Cerebellar nuclear complex (tissue), 1 donor: ENCODE measurements at places on chromosomes 3 and 15.

DNA sequence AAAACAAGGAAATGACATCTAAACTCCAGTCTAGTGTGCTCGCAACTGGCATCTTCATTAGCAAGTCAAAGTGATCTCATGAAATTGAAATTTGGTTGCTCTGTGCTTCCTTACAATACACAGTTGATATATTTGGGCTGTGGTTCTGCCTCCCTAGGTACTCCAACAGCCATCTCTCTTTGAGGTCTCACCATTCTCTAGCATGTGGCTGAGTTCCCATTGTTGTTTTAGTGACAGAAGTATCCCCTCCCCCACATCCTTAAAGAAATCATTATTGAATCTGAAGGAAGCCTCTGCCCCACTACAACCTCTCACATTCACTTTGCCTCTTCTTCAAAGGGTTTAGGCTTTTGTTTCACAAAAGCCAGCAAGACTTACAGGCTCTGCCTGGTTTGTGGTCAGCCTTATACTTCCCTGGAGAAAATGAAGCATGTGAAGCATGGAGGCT is 516.5 kb downstream of the NLGN1 start:
- DNase-seq, result no peak

GRCh38 chr15:76577879-76578512 is 241.4 kb downstream of the ISL2 start:
- no peak for DNase-seq

- DNase-seq, result no peak
These were observed 6.6 kb downstream of the PPCDC start for GRCh38 chr15:75030023-75030413.

DNA sequence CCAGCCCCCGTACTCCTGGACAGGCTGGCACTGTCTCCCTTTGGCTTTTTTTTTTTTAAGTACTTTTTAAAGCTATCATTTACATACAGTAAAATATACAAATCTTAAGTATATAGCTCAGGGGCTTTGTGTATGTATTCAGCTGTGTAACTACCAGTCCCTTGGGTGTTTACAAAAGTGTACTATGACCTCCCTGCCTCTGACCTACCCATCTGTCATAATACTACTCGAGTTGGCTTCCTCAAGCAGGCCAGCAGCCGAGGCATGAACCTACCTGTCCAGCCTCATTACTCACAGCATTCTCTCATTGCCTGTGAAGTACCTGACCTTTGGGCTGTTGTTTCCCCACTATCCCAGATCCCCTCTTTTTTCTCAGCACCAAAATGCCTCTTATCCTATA is 33.2 kb downstream of the ABHD2 start:
- DNase-seq, result no peak

- DNase-seq, result no peak
These were observed 52.5 kb downstream of the CEMIP start for GRCh38 chr15:80831606-80832224.

- DNase-seq, result no peak
These were observed 1255.7 kb downstream of the ZPLD1 start for GRCh38 chr3:103690536-103690935.

DNA sequence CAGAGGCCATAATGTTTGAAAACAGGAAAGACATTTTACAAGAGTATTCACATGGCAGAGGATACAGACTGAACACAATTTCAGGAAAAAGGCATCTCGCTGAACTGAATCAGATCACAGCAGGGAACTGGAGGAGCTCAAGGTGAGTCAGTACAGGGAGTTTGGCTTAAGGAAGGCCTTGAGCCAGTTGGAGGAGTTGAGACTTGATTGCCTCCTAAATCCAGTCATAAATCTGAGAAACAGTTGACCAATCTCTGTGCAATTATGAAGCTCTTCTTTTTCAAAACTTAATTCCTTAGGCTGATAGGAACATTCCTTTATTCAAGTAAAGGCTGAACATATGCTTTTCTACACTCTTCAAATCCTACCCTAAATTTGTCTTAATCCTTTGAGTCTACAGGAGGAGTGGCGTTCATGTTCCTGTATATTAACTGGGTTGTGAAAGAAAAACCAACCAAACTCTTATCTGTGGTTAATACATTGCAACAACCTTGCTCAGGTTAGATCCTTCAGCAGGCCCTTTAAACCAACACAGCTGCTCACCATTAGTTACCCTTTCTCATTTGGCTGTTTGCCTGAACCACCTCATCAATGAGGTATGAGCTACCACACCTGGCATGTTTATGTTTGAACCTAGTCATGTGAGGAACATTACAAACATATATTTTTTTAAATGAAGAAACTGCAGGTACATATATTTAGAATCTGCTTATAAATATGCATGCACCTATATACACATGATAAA is 404.1 kb upstream of the ATP11B start:
- DNase-seq, result no peak

DNA sequence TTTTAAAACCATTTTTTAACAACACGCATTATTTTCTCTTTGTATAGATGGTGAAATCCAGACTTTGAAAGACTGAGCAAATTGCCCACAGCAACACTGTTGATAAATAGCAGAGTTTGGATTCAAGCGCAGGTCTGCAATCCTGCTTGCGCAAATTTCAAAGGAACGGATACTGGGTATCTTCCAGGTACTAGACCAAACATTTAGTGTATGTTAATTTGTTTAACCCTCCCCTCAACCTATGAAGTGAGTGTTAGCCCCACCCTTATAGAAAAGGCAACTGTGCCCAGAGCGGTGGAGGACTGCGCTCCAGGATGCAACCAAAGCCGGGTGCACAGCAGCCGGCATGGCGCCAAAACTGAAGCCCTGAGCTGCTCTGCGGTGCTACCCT is 103.8 kb downstream of the CPN2 start:
- no peak for DNase-seq

- DNase-seq, result no peak
These were observed 26.7 kb downstream of the SLC2A2 start for GRCh38 chr3:170999737-171000242.

DNA sequence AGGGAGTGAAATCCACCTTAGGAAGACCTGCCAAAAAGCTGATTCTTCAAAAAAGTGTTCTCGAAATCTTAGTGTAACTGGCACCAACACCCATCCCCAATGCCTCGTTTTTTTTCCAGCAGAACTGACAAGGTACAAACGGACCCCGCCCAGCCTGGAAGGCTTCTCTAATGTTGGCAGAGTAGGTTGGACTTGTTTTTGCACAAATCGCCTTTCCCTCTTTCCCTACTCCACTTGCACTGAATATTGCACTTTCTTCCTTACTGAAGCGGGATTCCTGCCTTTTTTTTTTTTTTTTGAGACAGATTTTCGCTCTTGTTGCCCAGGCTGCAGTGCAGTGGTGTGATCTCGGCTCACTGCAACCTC is 544 bp upstream of the TIMMDC1 start:
- no peak for DNase-seq

GRCh38 chr3:108137460-108137814 is 46.6 kb upstream of the CD47 start:
- no peak for DNase-seq

GRCh38 chr3:155805204-155805801 is 775 bp downstream of the C3orf33 start:
- DNase-seq, result no peak

- DNase-seq, result no peak
These were observed 100.6 kb upstream of the ATP11B start for GRCh38 chr3:182692695-182693094.

GRCh38 chr15:89472785-89473256 is 23.6 kb downstream of the RHCG start:
- no peak for DNase-seq

DNA sequence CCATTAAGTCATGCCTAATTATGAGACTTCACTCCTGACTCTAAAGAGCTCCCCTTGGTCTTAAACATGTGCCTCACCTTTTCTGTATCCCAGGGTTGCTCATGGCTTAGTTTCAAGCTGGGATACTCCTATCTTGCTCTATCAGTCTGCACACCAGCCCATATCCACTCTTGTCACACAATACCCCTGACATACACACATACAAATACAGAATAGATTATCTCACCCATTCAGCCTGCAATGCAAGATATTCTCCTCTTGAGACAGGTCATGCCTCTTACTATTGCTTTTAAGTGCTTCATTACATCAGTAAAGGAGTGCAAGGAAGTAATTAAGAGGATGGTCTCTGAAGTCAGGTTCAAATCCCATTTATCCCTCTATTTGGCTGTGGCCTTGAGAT is 587.3 kb downstream of the IGSF11 start:
- DNase-seq, result no peak

DNA sequence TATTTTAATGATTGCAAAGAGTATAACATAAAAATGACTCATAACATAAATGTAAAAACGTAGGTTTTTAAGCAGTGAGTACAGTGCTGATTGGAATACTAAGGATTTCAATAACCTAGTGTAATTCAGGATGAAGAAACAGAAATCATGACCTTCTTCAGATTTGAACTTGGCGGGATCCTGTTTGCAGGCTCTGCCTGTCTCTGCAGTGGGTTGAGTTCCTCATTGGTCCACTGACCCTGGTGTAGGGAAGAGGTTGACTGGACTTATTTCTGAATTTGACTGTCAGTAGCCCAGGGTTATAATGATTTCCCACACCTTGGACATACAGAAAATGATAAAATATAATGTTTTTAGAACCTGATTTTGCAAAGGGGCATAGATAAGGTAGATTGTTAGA is 171.7 kb downstream of the FNDC3B start:
- no peak for DNase-seq

GRCh38 chr3:40229963-40230362 is 79.5 kb upstream of the EIF1B start:
- DNase-seq, result no peak

GRCh38 chr3:53174346-53175250 is 13.6 kb downstream of the PRKCD start:
- DNase-seq, result no peak
